ENCODE measurements at places on chromosomes 12 and 14.

- DNase-seq, result peak; percentile 42
These were observed 4.2 kb downstream of the SH2B3 start for GRCh38 chr12:111409780-111410430.

DNA sequence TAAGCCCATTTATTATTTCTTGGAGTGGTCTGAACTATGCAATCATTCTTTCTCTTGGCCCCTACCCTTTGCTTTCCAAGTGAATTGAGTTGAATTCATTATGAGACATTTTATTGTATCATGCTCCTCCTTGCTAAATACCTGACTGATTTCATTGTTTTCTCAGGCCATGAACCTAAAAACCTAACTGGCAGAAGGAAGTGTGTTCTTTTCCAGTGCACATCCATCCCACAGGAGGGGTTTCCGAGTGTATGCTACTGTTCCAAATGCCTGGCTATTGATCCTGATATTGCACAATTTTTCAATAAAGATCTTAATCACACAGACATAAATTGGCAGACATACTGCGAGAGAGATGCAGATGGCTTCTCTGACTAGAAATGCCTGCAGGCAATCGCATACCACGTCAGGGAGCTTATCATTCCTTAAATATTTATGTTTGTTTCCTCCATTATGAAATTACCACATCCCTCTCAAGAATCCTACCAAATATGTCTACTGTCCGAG is 162.2 kb upstream of the EGLN3 start:
- no peak for DNase-seq

DNA sequence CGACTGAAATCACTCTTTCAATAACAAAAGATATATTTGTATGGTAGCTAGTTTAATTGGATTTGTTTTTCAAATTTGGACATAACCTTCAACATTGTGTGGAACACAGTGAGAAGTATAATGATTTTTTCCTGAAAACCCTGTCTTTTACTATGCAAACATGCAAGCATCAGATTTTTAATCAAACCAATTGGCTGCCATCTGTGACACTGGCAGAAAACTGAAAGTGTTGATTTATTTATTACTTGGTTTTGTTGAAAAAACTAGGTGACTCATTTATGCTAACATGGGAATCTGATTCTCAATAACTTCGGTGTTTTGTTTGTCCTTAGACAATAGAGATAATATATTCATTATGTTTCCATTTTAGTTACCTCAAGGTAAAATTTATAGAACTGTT is 82.0 kb downstream of the NTS start:
- no peak for DNase-seq

- DNase-seq, result no peak
These were observed 34.2 kb downstream of the RILPL1 start for GRCh38 chr12:123499332-123499731.

DNA sequence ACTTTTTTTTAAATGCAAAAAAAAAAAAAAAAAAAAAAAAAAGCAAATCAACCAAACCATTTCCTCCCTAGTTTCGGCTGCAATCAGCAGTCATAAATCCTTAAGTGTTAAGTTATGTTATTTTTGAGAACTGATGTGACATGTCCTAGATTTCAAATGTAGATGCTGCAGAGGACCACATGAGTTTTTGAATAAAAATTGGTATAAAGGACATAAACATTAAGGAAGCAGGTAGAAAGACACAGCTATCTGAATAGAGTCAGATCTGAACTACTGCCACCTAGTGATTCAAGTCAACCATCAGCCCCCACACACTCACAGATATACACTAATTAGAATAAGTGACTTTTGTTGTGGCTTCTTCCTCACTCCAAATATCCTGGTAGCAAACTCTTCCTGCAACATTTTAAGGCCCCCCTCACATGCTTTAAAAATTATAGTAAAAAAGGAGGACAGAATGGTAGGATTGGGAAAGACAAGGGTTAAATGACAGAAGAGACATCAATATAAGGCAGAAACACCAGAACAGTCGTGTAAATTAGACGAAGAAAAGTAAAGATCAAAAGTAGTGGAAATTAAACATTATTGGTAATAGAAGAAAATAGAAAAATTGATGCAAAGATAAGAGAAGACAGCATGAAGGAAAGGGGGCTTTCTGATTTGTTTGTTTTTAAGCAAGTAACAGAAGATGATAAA is 394.5 kb upstream of the ATP2B1 start:
- DNase-seq, result no peak

DNA sequence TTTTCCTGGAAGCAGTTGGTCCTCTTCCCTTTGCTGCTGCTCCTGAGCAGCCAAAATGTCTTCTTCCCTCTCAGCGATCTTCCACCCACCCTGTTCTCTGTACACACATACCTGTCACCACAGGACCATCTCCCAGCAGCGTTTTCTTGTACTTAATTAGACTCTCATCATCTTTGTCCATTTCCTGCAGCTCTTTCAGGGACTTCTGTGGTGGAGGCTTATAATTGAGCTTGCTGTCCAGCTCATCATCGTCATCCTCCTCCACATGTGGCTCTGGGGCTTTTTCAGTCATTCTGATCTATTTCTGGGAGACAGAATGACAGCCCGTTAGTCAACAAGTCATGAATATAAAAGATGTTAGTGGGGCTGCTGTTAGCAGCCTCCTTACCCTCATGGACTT is 11.0 kb downstream of the ARHGDIB start:
- no peak for DNase-seq

- no peak for DNase-seq
These were observed 3.8 kb upstream of the BRF1 start for GRCh38 chr14:105304565-105304964.

- no peak for DNase-seq
These were observed 35.7 kb downstream of the NID2 start for GRCh38 chr14:52033101-52033642.

DNA sequence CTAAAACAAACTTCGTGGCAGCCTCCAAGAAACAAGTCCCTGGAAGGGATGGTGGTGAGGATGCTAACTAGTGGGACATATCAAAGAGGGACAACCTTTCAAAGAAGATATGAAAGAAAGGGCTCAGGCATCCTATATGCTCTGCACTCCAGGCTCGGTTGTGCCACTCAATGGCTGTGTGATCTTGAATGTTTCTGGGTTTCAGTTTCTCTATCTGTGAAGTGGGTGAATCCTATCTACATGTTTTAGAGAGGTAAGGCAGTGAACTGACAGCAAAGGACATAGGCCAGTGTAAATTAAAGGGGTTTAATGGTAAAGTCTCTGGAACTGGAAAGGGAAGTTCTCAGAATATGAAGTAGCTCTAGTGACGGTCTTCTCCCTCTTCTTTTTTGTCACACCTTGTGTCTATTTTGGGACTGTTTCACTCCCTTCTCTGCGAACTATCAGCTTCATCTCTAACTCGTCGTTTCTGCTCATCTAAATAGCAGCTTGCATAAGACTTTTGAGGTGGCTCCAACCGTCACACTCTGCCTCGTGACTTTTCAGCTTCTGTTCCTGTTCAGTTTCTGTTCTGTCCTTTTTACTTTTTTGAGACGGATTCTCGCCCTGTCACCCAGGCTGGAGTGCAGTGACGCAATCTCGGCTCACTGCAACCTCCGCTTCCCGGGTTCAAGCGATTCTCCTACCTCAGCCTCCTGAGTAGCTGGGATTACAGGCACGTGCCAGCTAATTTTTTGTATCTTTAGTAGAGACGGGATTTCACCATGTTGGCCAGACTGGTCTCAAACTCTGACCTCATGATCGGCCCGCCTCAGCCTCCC is 273.6 kb downstream of the SUDS3 start:
- DNase-seq, result no peak

- DNase-seq, result no peak
These were observed 33.7 kb downstream of the TCTN1 start for GRCh38 chr12:110647631-110648040.

DNA sequence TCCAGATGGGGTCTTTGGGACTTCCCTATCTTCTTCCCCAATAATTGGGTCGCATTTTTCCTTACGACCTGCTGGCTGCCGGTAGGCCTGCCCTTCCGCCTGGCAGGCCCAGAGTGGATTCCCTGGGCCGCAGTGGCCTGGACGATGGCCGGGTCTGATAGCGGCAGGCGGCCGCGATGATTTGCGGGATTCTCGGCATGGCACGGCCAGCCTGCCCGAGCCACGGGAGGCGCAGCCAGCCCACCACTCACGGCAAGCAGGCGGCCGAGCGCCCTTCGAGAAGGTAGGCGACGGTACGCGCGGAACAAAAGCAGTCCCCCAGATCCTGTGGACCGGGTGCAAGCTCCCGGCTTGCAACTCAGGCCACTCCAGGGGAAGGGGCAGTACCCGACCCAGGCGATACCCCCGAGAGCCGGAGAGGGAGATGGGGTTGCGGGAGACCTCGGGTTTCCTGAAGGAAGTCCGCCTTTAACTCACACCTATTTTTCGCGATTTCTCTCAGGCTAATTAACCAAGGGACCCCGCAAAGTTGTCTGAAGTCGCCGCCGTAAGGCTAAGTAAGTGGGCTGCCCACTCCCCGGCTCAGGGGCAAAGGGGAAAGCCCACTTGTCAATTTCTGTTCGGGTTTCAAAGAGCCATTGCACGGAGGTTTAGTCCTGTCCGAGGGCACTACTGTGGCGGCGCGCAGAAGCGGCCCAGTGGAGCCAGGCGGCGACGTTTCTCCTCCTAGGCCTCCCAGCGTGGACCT is 1.4 kb upstream of the GSC start:
- no peak for DNase-seq

- DNase-seq, result no peak
These were observed 12.9 kb downstream of the NCOR2 start for GRCh38 chr12:124554429-124555029.

GRCh38 chr12:98369581-98369980 is 145.8 kb upstream of the TMPO start:
- no peak for DNase-seq

DNA sequence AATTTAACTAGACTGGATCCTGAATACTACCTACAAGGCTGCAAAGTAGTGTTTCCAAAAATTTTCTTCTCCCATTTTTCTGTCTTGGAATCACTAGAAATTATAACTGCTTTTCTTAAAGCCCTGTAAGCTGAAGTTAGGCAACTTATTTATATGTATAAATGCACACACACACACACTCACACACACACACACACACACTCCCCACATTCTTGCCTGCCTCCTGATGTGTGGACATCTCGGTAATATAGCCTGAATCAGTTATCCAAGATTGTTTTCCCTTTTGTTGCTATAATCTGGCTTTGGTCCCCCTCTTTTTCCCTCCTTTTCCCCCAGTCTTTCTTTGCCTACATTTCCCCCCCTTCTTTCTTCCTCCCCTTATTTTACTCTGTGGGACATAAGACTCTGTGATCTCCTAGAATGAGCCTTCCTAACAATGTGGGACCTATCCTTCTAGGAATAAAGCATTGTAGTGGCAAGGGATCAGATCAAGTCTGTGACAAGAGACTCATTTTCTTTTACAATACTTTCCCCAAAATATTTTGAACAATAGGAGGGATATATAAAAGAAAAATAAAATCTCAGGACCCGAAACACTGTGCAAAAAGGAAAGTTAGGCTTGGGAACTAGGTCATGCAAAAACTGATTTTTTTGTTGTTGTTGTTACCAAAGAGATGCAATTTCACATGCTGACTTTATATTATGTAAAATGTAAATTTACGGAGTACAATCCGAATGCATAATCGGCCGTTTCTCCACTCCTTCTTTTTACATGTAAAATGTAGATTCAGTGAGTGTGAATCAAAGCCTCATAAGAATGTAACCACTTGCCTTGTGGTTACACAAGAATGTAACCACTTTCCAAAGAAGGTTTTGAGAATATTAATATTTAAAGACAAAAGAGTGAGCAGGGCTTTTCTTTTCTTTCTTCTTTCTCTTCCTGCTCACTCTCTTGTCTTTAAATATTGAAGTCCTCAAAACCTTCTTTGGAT is 26.3 kb upstream of the CD69 start:
- DNase-seq, result no peak

DNA sequence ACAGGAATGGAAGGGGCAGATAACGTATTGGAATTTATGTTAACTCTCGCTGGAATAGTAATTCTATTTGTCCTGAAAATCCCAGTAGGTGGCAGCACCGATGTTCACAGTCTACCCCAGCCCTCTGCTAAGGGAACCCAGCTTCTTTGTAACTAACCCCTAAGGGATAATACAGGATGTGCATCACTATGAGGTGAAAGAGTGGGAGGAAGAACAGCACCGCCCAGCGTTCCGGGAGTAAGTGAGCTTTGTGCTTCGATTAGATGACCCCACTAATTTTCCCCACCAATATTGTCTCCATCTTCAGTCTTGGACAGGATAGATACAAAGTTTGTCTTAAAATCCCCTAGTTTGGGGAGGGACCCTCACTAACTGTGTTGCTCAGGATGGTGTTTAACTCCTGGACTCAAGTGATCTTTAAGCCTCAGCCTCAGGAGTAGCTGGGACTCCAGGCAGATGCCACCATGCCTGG is 2.7 kb downstream of the SLC2A3 start:
- DNase-seq, result peak; percentile 74

DNA sequence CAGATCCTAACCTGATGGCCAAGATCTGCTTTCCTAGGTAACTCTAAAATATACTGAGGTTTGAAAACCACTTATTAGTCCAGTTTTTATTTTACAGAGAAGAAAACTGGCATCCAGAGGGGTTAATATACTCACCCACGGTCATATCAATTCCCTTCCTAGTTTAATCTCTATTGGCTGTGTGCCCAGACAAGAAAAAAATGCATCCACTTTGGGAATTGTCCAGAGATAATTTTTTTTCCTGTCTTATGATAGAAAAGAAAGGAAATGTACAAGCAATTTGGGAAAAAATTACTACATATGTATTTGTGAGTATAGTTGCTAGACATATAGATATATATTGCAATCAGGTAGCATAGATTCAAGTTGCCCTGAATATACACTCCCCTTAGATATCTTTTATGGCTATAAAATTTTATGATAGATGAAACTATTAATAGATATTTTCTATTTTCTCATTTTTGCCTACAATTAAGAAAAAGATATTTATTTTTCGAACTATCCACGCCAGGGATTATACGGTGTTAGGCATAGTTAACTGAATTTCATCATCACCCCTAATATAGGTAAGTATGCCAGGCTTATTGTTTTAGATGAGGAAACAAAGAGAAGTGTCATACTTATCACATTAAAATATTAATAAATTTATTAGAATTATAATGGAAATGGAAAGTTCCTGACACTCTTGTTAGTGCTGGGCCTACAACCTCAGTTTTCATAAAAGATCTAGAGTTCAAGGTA is 100.5 kb upstream of the SLC38A2 start:
- DNase-seq, result no peak

GRCh38 chr12:113293100-113293499 is 41.8 kb downstream of the SLC8B1 start:
- no peak for DNase-seq

GRCh38 chr12:98416845-98417244 is 98.5 kb upstream of the TMPO start:
- DNase-seq, result no peak

DNA sequence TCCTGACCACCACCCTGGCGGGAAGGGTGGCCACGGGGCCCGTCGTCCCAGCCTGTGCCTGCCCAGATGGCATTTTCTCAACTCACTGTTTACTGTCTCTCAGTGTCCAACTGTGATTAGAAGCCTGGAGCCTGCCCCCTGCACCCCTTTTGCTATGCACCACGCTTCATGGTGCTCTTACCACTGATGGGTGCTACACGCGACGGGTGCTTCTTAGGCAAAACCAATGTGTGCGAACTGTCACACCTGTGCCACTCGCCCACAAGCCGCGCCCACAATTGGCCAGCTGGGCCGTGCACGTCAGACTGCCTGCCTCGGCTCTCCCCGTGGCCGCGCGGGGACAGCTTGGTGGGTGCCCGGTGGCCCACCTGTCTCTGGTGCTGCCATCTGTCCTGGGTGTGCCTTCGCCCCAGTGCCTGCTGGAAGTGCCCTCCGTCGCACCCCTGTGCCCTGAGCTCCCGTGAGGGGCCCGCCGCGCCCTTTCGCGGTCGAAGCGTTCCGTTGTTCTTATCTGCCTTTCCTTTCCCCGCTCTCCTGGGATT is 15.1 kb upstream of the AMN start:
- DNase-seq, result no peak
